ENCODE measurements at places on chromosomes 3 and 15. TPM values are rescaled to one million over a fixed set of nuclear protein-coding genes. Genes with fewer than 3 reads are reported as not detected.

ABI3BP gene
- total RNA-seq: 1.2 TPM

PIERCE2 gene
- total RNA-seq: 5.6 TPM

SPTBN5 gene
- 0.37 TPM for total RNA-seq

TAGLN3 gene
- total RNA-seq: not detected

PDZRN3 gene
- not detected for total RNA-seq

ALDH1L1 gene
- 0.09 TPM for total RNA-seq
